ENCODE measurements at places on chromosomes 12 and 14.
A peak's percentile ranks its signal among the peaks of the same experiment; 100 is the strongest.

DNA sequence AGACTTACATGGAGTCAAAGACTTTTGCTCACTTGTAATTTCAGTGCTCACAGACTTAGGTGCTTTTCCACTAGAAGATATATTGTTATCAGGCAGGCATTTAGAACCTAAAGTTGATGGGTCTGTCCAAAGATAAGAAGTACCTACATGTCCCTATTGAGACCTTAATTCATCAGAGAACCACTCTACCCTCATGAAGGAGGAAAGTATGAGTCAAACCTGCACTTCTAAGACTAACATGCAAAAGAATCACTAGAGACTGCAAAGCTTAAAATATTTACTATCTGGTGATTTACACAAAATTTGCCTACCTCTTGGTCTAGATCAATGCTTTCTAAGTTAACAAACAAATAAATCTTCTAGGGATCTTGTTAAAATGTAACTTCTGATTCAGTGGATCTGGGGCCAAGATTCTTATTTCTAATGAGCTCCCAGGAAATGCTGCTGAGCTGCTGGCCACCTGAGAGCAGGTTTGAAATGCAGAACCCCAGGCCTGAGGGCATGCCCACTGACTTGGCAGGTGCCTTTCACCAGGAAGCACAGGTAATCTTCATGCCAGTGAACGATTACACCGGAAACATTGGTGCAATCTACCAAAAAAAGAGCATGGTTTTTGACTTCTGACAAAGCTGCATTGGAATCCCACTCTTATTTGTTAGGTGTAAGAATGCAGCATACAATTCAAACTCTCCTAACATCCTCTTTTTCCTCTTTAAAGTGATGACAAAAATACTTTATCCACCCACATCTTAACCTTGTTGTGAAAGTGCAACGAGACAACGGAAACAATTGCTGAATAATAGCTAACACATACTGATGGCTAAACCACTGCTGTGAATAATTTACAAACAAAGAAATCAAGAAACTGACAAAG, 214.2 kb downstream of the ADAMTS20 start:
- DNase-seq = no peak

DNA sequence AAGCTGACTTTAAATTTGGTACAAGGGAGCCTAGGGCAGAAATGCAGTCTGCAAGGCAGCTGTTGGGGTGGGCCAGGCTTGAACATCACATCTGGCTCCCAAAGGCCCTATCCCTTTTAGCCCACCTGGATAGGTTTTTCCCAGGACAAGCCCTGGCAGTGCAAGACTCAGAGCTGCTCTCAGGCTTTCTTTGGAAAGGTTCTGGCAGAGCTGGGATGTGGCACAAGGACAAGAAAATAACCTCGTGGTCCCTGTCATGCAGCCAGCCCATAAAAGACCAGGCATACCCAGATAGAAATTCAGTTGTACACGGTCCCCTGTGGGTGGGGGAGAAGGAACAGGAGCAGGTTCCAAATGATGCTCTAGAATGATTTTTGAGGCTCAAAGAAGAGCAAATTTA, 206.9 kb downstream of the TTC7B start:
- no peak for DNase-seq

GRCh38 chr14:90600619-90601018, 203.8 kb downstream of the CALM1 start:
- DNase-seq = no peak

DNA sequence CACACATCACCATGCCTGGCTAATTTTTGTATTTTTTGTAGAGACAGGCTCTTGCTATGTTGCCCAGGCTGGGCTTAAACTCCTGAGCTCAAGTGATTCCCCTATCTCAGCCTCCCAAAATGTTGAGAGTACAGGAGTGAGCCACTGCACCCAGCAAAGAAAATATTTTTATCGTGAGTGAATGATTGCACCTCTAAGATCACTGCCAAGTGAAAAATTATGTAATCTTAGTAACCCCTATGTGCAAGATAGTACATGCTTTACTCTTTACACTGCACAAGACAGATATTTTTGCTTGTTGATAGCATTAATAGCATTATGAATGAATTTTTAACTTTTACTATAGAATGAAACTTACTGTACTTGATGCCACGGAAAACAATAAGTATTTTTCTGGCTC, 3.4 kb upstream of the MRPS35 start:
- DNase-seq = no peak

DNA sequence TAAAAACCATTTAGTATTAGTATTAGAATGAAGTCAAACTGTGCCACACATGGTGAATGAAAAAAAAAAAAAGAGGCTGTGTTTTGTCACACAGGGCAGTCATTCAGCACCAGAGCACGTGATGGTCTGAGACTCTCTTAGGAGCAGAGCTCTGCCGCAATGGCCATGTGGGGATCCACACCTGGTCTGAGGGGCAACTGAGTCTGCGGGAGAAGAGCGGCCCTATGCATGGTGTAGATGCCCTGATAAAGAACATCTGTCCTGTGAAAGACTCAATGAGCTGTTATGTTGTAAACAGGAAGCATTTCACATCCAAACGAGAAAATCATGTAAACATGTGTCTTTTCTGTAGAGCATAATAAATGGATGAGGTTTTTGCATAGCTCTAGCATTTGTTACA, 12.2 kb upstream of the BDKRB1 start:
- no peak for DNase-seq

DNA sequence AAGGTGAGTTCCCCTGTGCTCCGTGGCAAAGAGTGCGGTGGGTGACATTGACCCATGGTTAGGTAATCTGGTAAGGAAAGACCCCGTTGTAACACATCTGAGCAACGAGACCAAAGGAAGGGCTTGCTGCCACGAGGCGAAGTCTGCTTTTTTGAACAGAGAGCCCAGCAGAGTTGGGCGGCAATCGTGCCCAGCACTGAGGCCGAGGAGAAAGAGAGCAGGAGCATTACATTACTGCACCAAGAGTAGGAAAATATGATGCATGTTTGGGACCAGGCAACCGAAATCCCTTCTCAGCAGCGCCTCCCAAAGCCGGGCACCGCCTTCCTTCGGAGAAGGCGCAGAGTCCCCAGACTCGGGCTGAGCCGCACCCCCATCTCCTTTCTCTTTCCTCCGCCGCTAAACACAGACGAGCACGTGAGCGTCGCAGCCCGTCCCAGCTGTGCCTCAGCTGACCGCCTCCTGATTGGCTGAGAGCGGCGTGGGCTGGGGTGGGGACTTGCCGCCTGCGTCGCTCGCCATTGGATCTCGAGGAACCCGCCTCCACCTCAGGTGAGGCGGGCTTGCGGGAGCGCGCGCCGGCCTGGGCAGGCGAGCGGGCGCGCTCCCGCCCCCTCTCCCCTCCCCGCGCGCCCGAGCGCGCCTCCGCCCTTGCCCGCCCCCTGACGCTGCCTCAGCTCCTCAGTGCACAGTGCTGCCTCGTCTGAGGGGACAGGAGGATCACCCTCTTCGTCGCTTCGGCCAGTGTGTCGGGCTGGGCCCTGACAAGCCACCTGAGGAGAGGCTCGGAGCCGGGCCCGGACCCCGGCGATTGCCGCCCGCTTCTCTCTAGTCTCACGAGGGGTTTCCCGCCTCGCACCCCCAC, at the start of gene HIF1A:
Gene HIF1A, plus strand, starts transcription at position 684 of the 865 bp plus-strand sequence. CDS start 292 bp downstream, outside the sequence.
- DNase-seq = peak; percentile 94

GRCh38 chr12:94261786-94262185, 113.4 kb downstream of the PLXNC1 start:
- no peak for DNase-seq

DNA sequence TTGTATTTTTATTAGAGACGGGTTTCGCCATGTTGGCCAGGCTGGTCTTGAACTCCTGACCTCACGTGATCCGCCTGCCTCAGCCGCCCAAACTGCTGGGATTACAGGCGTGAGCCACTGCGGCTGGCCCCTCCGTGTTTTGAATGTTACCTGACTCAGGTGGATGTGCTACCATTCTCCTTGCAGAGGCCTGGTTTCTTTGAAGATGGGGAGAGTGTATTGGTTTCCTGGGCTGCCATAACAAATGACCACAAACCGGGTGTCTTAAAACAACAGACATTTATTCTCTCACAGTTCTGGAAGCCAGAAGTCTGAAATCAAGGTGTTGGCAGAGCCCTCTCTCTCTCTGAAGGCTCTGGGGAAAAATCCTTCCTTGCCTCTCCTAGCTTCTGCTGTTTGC, 98.0 kb downstream of the IRF2BPL start:
- DNase-seq = no peak

GRCh38 chr12:132384916-132385774, 55.8 kb upstream of the GALNT9 start:
- DNase-seq = no peak

DNA sequence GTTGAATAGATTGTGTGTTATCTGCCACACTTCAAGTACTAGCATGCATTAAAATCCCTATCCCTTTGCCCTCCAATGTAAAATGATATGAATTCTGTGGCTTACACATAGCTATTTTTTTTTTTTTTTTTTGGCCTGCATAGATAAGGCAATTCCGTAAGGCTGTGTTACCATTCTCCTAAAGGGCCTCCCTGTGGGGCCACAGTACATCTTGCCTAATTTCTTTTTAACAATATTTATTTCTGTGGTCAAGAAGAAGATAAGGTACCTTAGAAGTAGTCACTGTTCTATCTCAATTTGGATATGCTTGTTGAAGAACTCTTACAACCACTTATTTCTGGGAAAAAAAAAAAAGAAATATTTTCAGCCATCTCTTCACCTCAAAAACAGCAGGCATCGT, 19.8 kb downstream of the FLRT2 start:
- DNase-seq = no peak

DNA sequence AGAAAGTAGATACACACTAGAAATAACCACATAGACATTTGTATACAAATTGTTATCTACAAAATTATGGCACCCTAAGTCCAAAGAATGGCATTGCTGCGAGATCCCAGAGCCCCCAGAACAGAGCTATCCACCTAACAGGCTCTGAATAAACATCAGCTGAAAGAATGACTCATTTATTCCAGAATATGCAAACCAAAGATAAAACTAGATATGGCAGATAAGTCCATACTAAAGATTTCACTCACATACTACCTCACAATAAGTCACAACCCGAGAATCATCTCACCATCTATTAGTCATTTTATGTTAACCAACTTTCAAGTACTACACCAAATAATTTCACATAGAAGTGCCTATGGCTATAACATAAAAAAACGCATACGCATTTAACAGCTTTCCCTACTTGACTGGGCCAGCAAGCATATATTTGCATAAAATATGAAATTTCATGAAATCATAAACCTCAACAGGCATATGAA, 5.6 kb downstream of the CNIH1 start:
- DNase-seq = no peak

GRCh38 chr12:39287409-39287808, 155.5 kb downstream of the KIF21A start:
- no peak for DNase-seq

GRCh38 chr12:43282106-43282505, 269.9 kb downstream of the ADAMTS20 start:
- DNase-seq = no peak

DNA sequence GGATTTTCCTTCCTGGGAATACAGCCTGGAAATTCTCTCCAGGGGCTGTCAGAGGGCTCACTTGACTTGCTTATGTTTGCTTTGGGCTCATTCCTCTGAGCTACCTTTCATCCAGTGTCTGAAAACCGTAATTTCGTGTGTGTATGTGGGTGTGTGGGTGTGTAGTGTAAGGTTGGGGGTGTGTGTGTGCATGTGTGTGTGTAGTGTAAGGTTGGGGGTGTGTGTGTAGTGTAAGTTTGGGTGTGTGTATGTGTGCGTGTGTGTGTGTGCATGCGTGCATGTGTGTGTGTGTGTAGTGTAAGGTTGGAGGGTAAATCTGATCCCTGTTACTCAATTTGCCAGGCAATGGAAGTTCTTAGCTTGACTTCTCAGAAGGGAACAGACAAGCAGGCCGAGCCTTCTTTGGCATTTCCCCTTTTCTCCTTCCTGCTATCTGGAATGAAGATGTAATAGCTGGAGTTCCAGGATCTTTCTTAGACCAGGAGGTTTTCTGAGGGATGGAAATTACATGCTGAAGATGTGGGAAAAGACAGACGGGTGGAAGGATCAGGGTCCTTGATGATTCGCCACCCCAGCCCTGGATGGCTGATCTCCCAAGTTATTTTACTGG, 15.5 kb upstream of the BEGAIN start:
- DNase-seq = no peak

DNA sequence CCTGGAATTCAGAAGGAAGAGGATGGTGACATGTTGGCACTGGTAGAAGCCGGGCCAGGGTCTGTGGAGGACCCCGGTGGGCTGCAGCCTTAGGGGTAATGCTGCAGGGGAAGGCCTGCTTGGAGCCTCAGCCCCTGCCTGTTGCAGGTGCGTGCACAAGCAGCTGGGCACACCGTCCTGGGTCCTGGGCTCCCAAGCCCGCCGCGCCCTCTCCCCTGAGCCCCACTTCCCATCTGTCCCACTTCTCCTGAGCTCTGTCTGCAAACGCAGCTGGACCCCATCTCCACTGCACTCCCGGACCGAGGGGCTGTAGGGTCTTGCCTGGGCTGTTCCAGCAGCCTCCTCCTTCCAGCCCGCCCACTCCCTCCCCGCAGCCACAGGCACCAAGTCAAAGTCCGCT, 116.8 kb downstream of the GLT1D1 start:
- DNase-seq = no peak

DNA sequence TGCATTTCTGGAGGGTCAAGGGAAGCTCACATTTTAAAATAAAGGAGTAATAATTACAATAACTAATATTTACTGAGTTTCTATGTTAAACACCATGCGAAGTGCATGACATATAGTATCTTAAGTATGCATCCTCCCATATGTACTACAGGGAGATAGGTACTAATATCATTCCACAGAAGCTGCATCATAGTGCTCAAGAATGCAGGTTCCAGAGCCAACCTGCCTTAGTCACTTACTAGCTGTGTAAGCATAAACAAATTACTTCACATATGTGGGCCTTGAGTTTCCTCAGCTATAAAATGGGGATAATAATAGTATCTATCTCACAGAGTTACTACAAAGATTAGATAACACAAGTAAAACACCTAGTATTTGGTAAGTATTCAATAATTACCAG, 18.3 kb downstream of the ARMH4 start:
- DNase-seq = no peak

- no peak for DNase-seq
These were observed 165.0 kb upstream of the RTL1 start for GRCh38 chr14:101068313-101069227.

DNA sequence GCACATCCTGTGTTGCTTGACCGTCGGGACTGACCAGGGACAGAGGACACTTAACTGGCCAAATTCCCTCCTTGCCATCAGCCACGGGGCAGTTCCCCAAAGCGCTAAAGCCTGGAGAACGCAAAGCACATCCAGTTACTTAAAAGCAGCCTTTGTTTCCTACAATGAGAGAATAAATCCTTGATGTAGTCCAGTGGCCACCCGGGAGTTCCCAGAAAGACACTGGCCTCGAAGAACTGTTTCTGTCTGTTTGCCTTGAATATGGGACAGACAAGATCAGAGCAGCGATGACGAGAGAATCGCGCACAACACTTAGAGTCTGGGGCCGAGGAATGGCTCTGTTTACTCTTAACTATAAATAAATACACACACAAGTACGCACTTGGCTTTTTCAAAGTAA, 102.2 kb downstream of the TNFAIP2 start:
- no peak for DNase-seq
